ENCODE measurements at places on chromosomes 5 and 9.
A peak's percentile ranks its signal among the peaks of the same experiment; 100 is the strongest.

DNA sequence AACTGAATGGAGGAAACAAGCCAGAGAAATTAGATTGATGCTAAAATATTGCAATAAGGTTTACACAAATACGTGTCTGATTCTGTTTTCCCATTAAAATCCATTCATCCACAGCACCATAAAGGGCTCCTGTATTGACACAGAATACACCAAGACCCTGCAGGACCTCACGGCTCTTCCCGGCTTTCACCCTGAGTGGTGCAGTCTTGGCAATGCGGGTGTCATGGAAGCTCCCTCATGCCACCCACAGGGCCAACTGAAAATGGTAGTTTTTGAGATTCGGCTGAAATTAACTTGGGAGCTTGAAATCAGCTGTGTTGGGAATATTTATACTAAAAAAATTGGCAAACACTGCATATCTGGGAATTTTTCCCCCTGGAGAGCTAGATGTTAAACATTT, 17.3 kb upstream of the EXOC3 start:
- DNase-seq: no peak

DNA sequence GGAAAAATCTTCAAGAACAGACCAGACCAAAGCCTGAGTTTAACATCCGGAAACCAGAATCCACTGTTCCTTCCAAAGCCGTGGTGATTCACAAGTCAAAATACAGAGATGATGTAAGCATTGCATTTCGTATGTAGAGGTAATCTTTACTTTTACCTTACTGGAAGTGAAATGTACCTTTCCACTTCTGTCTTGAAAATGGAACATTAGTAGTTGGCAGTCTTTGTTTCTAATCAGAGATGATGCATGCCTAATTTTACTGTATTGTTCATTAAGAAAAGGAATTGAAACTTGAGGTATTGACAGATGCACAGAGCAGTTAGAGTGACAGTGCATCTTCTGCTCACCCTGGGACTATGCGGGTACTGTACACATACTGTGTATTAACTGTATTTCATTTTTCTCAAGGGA, 34.6 kb downstream of the HABP4 start:
- DNase-seq: no peak

- DNase-seq: peak; percentile 90
Observed at GRCh38 chr9:123268465-123269259, at the start of gene STRBP. STRBP (minus strand) TSS chr9:123268586; CDS start chr9:123184134, 84,452 bp downstream.

DNA sequence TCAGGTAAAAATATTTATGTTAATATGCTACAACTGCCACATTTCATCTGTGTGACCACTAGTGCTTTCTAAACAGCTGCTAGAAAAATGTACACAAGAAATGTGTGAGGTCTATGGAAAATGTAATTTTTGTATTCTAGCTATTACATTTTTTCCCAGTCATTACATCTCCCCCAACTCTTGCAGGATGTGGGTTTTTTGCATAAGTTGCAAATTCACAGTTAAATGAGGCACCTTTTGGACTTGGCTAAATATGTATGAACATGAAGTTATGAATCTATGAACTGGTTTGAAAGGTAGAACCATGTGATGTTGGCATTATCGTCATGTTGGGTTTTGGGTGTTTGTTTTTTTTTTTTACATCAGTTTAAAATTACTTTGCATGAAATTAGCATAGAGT, 590.4 kb upstream of the WWC1 start:
- DNase-seq: no peak

DNA sequence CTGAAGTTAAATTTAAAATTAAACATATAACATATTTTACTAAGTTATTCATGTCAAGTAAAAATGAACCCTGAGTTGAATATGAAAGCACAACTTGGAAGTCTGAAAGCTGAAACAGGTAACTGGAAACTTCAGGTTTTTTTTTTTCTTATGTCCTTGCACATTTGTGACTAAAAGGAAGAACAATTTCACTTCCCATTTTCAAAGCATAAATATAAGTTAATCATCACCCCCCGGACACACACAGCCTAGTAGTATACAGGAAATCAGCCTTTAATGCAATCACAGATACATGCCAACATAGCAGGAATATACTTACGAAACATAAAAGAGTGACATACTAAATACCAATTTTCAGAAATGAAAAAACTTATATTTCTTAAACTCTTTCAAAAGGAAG, 225.9 kb downstream of the RFX3 start:
- no peak for DNase-seq

- no peak for DNase-seq
Observed at GRCh38 chr5:14254686-14255085, 111.5 kb downstream of the TRIO start.
